Adipocyte (in vitro differentiated cells): ENCODE measurements at places on chromosomes 4 and X.

DNA sequence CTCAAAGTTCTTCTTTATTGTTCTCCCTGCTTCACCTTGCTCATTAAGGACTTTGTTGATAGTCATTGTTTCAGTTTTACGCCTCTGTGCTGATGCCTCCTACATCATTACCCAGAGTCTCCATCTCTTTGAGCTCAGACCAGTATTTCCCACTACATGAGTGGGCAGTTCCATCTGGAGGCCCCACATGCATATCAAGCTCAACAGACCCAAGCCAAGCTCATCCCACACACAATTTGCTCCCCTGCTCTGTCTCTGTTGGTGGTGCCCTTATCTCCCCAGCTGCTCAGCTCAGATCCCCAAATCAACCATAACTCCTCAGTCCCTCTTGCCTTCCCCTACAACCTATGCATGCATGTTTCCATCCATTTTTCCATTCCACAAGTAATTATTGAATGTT, 85.1 kb upstream of the EFNB1 start:
- no peak for DNase-seq

DNA sequence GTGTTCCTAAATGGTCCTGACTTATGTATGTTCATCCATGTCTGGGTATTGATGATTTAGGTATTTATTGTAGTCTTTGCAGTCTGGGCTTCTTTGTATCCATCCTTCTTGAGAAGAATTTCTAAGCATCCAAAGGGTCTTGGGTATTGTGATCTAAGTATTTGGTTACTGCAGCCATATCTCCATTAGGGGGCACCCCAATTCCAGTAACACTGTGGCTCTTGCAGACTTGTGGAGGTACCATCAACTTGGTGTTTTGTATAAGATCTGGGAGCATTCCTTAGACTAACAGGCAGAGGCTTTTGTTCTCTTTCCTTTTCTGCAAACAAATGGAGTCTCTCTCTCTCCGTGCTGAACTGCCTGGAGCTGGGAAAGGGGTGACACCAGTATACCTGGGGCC, 113.7 kb upstream of the NEXMIF start:
- DNase-seq, result peak; percentile 3

GRCh38 chr4:126405369-126405982, 1090.7 kb downstream of the FAT4 start:
- peak; percentile 40 for DNase-seq

DNA sequence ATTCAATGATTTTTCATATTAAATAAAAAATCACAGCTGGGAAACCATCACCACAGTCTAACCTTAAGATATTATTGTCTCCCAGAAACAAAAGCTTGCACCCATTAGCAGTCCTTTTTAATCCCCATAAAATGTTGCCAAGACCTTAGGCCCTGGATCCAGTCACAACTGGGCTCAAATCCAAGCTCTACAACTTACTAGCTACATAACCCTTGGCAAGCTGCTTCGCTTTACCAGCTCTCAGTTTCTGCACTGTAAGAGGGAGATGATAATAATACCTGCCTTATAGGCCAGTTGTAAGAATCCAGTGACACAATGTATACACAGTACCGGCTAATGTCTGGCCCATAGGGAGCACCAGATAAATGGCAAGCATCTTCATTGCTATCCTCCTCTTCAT, 400.9 kb upstream of the FGF13 start:
- no peak for DNase-seq

- peak; percentile 25 for DNase-seq
These were observed 31.4 kb downstream of the SH3RF1 start for GRCh38 chr4:169239221-169239905.

DNA sequence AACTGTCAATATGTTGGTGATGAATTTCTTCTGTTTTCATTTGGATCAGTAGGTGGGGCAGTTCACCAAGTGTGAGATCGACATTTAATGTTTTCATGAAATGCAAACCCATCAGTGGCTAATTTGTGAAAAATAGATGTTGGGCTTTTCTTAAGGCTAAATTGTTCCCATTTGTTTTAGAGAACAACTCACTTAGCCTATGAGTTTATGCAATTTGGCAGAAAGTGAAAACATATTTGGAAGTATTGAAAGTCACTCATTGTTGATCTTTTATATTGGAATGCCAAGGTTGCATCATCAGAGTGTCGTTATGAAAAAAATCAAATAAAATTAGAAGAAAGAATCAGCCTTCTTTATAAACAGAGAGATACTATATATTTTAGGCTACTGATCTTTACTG, 132.4 kb downstream of the RPA4 start:
- DNase-seq, result peak; percentile 29

DNA sequence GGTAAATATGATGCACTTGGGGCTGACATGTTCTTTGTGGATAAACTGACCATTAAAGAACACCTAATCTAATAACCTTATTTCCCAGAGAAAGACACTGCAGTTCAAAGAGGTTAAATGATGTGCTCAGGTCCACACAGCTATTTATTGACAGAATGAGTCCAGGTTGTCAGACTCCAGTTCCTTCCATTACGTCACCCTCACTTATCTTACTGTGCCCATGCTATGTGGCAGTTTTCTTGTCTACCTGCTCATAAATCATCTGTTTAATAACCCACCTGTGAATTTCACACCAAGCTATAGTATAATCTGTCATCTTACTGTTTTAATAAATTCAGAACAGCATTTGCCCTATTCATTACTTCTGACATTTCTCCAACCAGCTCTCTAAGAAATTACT, 36.7 kb downstream of the QRFPR start:
- DNase-seq, result no peak

GRCh38 chr4:90187148-90187884, 60.1 kb downstream of the CCSER1 start:
- DNase-seq, result no peak

DNA sequence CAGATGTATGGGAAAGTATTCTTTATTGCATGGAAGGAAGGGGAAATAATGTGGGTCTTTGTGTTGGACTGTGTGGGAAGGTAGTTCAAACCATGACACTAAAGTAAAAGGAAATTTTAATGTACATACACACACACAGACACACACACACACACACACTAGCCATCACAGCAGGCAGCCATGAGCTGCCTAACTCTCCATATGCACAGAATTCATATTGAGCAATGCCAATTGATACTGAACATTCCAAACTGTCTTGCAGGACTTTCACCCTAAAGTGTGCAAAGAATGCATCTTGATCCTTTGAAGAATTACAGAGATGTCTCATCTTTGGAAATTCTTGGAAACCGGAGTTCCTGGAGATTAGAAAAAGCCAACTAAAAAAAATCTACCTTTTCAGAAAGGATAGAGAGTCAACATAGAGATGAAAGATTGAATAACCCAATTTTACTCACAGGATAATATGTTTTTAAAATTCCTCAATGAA, 120.6 kb upstream of the MBNL3 start:
- DNase-seq, result no peak

DNA sequence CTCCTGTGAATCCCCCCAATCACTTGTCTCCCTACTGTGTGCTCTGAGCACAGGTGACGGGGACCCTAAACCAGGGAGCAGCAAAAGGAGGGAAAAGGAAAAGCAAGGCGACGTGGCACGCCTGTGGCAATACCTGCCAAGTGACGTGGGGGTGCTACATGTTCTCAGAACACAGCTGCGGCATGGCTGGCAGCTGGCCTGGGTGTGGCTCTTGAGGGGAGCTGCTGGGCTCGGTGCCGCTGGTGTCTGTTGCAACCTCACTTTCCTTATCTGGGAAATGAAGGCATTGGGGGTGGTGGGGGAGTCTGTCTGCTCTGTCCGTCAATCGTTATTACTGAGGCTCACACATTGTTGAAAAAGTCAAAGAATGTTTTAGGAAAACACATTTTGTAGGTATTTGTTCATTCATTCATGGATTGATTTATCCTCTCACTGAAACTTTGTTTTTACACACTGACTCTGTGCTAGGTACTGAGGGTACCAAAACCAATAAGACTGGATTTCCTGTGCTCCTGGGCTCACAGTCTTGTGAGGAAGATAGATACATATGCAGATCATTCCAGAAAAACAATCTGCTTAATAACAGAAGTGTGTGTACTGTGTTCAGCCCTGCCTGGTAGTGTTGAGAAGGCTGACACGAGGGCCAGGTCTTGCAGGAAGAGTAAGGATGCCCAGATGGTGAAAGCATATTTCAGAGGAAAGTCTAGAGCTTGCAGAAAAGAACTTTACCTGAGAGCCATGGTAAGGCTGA, 217.6 kb downstream of the PTTG2 start:
- no peak for DNase-seq

- DNase-seq, result no peak
These were observed 199.0 kb downstream of the HTR2C start for GRCh38 chrX:114782925-114783324.

GRCh38 chr4:102341201-102341600, 4.1 kb downstream of the SLC39A8 start:
- no peak for DNase-seq

- no peak for DNase-seq
These were observed 1.7 kb downstream of the PDGFC start for GRCh38 chr4:156969911-156970310.

DNA sequence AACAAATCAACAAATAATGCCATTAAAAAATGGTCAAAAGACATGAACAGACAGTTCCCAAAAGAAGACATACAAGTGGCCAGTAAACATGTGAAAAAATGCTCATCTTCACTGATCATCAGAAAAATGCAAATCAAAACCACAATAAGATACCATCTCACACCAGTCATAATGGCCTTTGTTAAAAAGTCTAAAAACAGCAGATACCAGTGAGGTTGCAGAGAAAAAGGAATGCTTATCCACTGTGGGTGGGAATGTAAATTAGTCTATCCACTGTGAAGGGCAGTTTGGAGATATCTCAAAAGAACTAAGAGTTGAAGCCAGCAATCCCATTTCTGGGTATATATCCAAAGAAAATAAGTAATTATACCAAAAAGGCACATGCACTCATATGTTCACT, 668.1 kb upstream of the CPEB2 start:
- DNase-seq, result no peak

DNA sequence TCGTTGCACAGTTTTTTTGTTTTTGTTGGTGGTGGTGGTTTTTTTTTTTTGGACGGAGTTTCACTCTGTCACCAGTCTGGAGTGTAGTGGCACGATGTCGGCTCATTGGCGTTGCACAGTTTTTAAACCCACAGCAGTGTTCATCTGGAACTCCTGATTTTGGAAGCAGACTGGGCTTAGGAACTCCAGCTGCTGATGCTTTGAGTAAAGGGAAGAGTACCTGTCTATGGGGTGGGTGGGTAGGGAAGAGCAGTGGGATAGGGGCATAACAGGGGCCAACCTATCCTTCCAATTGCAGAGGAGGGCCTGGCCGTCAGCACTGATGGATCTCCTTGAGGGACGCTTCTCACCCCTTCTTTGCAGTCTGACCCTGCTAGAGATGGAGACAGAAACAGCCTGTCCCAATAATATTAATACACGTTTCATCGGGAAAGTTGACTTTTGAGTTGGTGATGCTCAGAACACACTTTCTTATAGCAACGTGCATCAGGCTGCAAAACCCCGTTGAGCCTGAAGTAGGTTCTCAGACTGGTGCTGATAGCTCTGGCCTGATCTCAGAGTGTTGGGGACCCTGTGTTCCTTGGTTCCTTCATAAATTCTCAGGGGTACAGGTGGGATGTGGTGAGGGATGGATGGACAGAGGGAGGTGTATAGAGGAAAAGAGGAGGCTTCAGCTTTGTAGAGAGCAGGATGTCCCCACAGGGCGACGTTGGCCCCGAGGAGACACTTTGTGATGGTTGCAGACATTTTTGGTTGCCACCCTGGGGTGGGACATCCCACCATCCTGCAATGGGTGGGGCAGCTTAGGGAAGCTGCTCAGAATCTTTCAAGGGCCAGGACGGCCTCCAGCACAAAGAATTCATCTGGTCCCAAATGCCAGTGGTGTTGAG, 2.3 kb downstream of the CD99 start:
- no peak for DNase-seq

GRCh38 chr4:73589261-73589847, 30.9 kb downstream of the RASSF6 start:
- peak; percentile 84 for DNase-seq

DNA sequence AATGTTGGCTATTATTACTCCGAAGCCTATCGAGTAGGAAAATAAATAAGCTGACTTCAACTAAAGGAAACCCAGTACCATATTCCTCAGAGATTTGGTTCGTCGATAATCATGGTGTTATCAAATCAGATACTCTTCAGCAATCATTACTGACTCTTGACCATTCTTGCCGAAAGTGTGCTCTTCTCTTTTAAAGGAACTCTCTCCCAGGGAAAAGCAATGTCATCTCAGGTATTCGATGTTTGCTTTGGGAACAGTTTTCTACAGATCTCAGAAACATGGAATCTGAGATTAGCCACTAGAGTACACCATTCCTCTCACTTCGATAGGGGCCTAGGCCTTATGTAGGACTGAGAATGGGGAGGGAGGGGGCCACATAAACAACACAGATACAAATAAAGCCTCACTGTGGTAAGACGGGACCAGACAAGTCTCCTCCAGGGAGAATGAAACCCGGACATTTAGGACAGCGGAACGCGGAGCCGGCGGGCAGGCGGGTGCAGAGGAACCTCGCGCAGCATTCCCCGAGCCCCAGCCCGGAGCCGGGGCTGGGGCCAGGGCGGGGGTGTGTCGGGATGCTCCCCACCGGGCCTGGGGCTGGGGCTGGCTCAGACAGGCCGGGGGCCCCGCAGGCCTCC, 581 bp downstream of the DNAJB14 start:
- DNase-seq, result peak; percentile 75

DNA sequence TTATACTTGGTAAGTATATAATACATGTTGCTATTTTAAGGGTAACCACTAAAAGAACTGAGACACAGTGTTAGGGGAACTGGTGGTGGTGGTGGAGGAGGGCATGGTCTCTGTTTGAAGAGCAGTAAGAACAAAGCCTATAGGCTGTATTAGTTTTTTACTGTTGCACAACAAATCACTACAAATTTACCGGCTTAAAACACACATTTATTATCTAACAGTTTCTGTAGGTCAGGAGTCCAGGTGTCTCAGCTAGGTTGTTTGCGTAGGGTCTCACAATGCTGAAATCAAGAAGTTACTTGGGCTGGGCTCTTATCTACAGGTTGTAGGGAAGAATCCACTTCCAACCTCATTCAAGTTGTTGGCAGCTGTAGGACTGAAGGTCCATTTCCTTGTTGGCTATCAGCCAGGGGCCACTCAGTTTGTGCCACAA, 52.6 kb downstream of the CASK start:
- no peak for DNase-seq

DNA sequence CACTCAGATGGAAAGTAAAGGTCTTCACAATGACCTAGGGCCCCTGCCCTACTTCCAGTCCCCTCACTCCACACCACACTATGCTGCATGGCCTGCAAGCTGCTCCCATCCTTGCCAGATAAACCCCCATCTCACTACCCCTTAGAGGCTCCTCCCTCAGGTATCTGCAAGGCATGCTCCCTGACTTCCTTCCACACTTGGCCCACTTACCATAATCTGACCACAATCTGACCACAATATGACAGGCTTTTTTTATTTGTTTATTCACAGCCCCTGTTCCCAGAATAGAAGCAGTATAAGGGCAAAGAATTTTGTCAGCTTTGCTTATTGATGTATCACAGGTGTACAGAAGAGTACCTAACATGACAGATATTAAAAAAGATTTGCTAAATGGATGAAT, 124.7 kb downstream of the CAMK2D start:
- no peak for DNase-seq
